Fibroblast of the aortic adventitia (primary cell): ENCODE measurements at places on chromosomes 12 and 14. TPM values are rescaled to one million over a fixed set of nuclear protein-coding genes. Genes with fewer than 3 reads are reported as not detected.
A peak's percentile ranks its signal among the peaks of the same experiment; 100 is the strongest.

The TAS2R43 gene
- 1.3 and 2.3 TPM in 2 replicates for total RNA-seq

The CRADD gene
- total RNA-seq: 12.4 and 12.9 TPM in 2 replicates

The FBXO21 gene
- total RNA-seq: 41.5 and 44.8 TPM in 2 replicates

The RTL1 gene
- total RNA-seq: not detected in 2 replicates

The MAP3K12 gene
- total RNA-seq: 32.1 and 118 TPM in 2 replicates

The ABCD2 gene
- total RNA-seq: under 0.01 and 0.25 TPM in 2 replicates

The TMEM30B gene
- 3.8 and 4.9 TPM in 2 replicates for total RNA-seq

The OR10A7 gene
- total RNA-seq: not detected in 2 replicates

The OR6C4 gene
- not detected in 2 replicates for total RNA-seq

The GPRC5A gene
- total RNA-seq: 5.4 and 15.5 TPM in 2 replicates

The STK38L gene
- total RNA-seq: 25.9 and 33.6 TPM in 2 replicates

The C12orf54 gene
- total RNA-seq: not detected in 2 replicates

GRCh38 chr14:65462411-65462810 is 49.9 kb downstream of the FUT8 start:
- peak; percentile 24 for DNase-seq

- no peak for DNase-seq
These were observed 702.3 kb downstream of the TMEM121 start for GRCh38 chr14:106228541-106229158.

- DNase-seq: no peak
These were observed 75.0 kb upstream of the CCDC60 start for GRCh38 chr12:119259484-119259883.

GRCh38 chr14:19799880-19800279 is 3.7 kb upstream of the OR4N2 start:
- no peak for DNase-seq

GRCh38 chr12:65098364-65098763 is 22.7 kb downstream of the WIF1 start:
- DNase-seq: no peak

DNA sequence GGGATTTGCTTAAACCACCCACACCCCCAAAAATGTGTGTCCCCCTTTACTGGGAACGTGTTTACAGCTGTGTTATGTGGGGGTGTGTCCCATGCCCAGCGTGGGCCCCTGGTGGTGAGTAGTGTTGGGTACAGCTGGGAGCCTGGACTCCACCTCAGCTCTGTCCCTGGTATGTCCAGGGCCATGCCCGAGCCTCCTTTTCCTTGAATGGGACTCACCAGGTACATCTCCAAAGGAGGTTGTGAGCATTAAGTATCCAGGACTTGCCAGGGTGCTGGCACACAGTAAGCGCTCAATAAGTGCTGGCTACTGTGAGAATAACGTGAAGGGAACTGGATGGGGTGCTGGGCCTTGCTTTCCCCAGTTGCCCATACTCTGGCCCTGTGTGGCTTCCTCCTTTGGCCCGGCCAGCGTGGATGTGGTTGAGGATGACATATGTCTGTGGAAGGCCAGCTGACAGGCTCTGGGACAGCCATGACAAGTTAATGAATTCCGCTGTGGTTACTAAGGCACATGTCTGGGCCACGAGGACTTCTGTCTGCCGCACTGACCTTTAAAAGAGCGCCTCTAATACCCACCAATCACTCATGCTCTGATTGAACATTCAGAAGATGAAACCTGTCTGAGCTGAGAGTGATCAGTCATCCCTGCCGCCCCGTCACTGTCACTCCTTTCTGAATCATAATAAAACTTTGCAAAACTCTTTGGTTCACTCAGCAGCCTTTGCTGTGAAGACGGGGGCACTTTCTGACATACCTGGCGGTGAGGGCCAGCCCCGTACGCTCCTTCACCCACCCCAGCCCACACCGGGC is 74.7 kb downstream of the DIO3 start:
- no peak for DNase-seq

DNA sequence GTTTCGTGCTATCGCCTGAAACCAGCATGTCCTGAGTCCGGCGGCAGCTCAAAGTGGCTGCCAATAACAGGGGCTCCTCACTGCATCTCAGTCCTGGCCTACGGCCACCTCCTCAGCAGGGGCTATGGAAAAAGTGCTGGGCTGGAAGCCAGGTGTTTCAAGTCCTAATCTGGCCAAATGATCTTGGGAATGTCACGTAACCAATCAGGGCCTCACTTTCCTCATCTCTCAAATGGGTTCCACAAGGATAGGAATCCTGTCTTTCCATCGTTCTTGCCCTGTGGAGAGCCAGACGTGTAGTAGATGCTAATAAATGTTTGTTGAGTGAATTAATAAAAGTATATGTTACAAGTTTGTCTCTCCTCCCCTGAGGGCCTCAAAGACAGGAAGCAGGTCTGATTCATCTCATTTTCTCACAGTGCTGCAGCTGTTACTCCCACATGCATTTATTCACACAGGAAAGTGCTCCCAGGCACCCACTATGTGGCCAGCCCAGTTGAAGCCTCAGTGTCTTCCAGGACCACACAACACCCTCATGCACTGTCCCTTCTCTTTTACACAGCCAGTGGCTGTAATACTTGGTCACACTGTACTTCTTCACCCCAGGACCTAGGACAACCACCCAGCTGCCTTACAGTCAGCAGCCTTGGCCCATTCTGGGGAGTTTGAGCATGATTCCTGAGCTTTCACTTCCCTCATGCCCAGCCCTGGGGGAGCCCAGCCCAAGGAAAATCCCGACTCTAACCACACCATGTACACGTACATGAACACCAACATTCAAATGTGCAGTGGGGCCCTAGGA is 5.0 kb downstream of the CMKLR1 start:
- DNase-seq: no peak

GRCh38 chr12:51883998-51884675 is 3.8 kb upstream of the ANKRD33 start:
- no peak for DNase-seq

DNA sequence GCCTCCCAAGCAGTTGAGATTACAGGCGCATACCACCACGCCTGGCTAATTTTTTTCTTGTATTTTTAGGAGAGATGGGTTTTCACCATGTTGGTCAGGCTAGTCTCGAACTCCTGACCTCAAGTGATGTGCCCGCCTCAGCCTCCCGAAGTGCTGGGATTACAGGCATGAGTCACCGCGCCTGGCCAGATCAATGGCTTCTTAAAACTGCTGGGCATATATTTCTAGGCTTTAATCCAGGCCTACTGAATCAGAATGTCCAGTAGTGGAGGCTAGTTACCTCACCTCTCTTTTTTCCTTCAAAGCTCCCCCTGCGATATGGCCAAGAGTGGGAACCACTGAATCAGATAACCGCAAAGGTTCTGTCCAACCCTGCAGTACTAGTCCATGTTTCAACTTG is 17.1 kb downstream of the POU6F1 start:
- DNase-seq: peak; percentile 10

- no peak for DNase-seq
These were observed 88.9 kb downstream of the NTF3 start for GRCh38 chr12:5520831-5521230.

DNA sequence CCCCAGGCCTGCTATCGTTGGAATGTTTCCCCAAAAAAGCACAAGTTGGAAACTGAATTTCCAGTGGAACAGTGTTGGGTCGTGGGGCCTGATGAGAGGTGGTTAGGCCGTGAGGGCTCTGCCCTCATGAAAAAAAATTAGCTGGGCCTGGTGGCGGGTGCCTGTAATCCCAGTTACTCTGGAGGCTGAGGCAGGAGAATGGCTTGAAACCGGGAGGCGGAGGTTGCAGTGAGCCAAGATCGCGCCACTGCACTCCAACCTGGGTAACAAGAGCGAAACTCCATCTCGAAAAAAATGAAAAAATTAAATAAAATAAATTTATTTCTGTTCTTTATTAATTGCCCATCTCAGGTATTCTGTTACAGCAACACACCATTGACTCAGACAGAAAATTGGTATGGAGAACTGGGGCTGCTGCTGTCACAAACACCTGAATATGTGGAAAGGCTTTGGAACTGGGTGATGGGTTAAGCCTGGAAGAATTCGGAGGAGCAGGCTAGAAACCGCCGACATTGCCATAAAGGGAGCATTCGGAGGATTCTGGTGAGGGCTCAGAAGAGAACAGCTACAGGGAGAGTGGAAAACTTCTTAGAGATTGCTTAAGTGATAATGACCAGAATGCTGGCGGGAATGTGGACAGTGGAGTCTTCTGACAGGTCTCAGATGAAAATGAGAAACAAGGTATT is 17.1 kb upstream of the RCOR1 start:
- no peak for DNase-seq

DNA sequence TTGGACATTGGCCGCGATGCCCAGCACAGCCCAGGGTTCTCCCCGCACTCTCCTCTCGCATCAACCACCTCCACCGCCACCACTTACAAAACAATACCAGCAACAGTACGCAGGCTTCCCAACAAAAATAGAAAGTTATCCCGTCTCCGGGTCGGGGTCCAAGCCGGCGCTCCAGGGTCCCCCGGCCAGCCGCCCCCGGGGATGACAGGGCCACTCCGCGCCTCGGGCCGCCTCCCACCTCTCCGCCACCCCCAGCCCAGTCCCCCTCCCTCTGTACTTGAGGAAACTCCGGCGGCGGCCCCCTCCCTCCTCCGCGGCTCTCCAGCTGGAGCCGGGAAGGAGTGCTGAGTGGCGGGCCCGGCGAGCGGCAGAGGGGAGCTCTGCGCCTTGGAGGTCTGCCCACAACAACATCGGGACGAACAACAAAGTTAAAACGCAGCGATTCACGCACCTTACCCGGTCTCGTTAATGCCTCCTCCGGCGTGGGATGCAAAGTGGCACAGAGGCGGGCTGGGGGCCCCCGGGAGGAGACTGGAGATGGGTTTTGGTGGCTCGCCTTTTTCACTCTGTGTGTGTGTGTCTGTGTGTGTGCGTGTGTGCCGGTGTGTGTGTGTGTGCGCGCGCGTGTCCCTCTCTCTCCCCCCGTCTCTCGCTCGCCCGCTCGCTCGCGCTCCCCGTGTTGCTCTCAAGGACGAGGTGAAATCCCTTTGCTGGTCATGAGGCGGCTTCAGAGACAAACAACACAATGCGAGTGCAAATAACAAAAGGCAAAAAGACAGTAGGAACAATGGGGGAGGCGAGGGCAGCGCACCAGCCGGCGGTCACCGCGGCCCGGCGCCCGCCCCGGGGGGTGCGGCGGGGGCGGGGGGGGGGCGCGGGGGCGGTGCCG is 386.8 kb downstream of the BCAT1 start:
- DNase-seq: peak; percentile 51

DNA sequence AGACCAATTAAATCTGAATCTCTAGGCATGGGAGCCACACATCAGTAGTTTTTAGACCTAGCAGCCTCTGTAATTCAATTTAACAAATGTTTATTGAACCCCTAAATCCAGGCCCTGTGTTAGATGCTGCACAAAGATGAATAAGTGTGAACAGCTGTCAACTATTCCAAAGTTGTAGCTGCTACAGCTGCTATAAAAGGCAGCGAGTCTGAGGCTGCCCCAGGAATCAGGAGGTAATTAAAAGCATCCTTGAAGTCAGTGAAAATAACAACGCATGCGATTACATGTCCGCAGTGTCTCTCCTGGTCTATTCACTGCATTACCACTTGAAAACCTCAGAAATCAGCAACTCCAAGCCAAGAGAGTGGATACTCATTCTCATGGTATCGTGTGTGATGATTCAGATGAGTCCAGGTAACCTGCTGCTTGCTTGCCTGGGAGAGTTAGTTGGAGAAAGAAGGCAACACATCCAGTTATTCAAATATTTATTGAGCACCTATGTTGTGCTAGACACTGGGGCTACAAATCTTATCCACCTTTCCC is 34.9 kb upstream of the DDHD1 start:
- no peak for DNase-seq

DNA sequence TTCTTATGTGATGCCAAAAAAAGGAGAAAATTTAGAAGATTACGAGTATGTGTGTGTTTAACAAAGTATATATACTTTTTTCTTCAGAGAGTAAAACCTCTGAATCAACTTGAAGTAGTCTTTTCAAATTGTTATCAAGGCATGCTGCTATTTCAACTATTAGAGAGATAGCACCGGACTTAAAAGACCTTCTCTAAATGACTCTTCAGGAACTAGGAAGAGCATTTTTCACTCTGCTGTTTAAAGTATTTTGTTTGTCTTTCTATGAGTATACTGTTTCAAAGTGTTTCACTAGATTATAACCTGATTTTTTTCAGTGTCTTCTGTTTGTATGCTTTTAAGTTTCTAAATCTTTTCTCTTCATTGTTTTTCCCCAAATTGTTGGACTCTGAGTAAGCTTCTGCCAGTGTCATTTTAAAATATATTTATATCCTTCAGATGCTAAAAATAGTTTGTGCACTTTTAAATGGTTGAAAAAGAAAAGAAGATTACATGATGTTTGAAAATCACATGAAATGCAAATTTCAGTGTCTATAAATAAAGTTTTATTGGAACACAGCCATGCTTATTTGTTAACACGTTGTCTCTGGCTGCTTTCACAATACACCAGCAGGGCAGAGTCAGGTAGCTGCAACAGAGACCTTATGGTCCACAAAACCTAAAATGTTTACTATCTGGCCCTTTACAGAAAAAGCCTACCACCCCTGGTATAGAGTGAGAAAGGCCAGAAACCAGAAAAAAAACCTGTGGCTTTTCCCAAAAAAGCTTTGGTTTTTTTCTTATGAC is 21.3 kb downstream of the CRADD start:
- DNase-seq: peak; percentile 41

- DNase-seq: no peak
These were observed 164.4 kb upstream of the HIF1A start for GRCh38 chr14:61530896-61531295.

DNA sequence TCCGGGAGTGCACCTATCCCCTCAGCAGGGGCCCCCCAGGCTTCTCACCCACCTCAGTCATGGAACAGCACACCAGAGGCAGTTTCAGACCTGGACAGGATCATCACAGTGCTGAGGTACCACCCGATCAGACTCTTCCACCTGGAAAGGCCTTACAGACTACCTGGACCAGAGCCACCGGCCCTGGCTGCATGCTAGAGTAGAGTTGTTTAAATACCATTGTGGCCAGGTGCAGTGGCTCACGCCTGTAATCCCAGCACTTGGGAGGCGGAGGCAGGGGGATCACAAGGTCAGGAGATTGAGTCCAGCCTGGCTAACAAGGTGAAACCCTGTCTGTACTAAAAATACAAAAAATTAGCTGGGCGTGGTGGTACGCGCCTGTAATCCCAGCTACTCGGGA is 61.5 kb downstream of the TSPAN11 start:
- DNase-seq: no peak

DNA sequence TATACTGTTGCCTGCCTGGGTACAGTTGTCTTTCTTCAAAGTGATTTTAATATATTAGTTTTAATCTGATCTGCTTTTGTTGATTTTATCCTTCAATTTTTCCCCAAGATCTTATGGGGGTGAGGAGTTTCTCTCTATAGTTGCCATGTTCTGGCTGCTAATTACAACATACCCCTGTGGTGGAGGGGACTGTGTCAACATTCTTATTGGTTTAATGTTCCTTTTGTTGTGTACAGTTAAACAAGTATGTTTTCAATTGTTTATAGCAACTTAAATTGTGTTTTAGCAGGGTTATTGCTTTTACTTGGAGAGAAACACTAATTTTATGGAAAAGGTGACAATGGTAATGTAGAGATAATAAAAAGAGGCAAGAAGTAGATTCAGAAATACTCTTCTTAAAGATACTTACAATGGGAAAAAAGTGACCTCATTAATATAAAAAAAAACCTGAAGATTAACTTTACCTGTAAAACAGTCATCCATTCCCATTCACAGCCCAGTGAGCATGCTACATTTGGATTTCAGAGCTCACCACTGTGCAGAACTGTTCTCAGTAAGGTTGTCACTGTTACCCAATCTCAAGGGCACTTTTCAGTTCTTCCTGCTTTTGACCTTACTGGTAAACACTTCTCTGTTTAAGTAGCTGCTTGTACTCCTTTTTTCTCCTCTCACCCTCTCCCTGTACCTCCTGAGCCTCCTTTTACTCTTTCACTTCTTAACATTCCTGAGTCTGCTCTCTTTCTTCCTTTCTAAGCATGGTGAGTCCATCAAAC is 8.1 kb upstream of the LRRK2 start:
- no peak for DNase-seq

- DNase-seq: no peak
These were observed 133.5 kb downstream of the BICD1 start for GRCh38 chr12:32240162-32240561.
